ENCODE measurements at places on chromosomes 12 and 14.

DNA sequence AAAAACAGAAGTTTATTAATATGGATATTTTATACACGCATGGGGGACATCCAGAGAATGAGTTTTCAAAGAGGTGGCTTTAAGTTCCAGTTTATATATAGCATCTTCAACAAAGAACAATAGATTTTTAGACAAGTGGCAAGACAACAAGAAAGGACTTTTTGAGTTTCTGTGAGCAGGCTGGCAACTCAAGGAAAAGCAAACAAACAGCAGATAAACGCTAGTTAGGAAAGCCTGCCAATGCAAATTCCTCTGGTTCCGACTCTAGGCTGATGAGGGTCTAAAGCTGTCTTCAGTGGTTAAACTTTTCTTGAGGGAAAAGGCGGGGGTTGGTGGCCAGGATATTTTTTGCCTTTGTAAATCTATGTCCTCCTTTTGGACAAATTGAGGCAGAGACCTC lies 78.4 kb upstream of the EEA1 start:
- DNase-seq = no peak

- no peak for DNase-seq
Observed at GRCh38 chr12:15956413-15957185, 45.5 kb downstream of the DERA start.

DNA sequence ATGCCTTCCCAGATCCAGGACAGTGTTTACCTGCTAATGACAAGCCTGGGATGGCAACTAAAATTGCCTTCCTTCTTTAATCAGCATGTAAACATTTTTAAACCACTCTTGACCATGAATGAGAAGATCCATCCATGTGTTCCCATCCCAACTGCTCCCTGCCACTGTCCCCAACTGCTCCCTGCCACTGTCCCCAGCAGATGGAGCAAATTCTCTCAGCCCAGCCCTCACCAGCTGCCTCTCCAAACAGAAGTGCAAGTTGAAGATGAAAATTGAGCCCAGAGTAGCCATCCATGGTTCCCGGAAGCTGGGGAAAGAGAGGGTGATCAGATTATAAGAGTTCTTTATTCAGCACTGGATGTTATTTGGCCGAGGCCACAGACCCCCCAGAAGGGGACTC lies 133.1 kb downstream of the SLC15A4 start:
- no peak for DNase-seq

- no peak for DNase-seq
Observed at GRCh38 chr14:93368996-93369712, 22.2 kb downstream of the COX8C start.

GRCh38 chr12:49664591-49665239 lies 41.4 kb downstream of the PRPF40B start:
- no peak for DNase-seq

DNA sequence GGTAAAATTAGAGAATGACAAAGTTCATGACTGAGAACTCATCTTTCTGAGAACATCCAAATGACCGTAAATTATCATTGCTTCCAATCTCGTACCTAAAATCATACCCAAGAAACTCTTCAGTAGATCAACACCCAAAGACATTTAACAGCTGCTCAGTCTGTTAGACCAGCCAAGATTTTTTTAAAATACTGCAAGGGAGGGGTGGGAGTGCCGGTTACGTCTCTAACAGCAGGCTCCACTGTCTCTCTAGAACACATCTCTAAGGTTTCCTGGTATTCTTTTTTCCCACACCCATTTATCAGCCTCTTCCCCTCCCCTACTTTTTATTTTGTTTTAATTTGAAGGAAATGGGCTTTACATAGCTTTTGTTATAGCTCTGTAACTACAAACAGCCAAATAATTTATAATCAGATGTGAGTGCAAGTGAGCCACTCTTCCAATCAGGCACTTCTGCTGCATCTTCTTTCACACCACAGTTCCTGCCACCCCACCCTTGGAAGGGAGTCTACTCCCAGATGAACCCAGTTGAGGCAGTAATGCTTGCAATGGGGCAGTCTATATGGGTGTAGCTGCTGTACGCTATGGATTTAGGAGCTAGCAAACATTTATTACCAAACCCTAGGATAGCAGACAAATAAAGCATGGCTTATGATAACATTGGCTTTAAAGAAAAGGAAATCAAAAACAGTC lies 21.9 kb downstream of the PTPRB start:
- no peak for DNase-seq

DNA sequence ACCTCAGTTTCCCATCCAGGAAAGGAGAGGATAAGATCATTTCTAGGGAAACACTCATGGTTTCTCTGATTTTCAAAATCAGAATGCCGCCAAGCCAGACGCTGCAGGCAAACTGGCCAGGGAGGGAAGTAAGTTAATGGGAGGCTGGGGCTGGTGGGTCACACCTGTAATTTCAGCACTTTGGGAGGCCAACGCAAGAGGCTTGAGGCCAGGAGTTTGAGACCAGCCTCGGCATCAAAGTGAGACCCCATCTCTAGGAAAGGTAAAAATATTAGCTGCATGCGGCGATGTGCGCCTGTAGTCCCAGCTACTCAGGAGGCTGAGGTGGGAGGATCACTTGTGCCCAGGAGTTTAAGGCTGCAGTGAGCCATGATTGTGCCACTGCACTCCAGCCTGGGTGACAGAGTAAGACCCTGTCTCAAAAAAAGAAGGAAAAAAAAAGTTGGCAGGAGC lies 587 bp downstream of the SELPLG start:
- no peak for DNase-seq

DNA sequence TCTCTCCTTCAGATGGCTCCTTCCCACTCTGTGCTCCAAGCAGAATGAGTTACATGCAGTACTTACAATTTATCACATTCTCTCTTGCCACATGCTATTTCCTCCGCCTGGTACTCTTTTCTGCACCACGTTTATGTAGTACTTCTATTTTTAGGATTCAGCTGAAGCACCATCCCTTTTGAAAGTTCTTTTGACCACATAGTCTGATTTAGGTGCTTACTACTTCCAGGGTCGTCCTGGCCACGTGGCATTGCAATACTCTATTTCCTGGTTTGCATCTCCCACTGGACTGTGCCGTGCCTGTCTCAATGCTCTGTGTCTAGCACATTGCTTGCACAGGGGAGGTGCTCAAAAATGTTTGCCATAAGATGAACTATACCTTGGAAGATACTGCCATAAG lies 16.3 kb upstream of the TBC1D30 start:
- DNase-seq = no peak

GRCh38 chr12:116916714-116917114 lies 6.0 kb downstream of the FBXW8 start:
- DNase-seq = no peak

DNA sequence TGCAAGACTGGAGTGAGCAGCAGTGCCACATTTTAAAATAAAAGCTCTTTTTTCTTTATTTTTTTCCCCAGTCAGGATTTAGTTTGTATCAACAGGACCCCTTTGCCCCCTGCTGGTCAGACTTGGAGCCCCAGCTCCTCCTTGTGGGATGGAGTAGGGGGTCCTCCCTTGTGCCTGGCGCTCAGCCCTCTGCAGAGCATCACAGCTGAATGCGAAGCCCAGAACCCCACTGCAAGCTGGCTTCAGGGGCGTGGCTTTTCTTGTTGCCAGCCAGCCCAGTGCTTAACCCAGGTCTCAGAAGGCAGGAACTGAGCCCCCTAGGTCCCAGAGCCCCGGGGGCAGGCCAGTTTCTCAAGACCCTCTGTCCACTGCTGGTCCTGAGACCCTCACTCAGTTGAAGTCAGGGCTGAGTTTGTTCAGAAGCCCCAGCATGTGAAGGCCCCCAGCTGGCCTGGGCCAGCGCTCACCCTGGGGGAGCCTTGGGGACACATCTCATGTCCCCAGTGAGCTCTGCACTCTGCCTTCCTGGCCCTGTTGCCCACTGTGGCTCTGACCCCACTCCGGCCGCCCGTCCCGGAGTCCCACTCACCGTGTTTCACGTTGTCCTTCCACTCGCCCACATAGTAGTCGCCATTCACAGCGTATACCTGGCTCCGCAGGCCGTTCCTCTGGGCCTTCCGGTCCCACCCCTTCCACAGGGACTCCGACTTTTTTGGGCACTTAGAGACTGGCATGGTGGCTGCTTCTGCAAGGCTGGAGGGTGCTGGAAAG lies 519 bp downstream of the MORN3 start:
- DNase-seq = no peak

DNA sequence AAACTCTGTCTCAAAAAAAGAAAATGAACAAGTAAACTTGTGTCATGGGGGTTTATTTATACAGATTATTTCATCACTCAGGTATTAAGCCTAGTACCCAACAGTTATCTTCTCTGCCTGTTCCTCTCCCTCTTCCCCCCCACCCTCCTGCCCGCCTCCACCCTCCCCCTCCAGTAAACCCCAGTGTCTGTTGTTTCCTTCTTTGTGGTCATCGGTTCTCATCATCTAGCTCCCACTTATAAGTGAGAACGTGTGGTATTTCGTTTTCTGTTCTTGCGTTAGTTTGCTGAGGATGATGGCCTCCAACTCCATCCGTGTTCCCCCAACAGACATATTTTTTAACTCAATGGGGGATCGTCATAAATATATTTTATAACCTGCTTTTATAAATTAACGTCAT lies 12.3 kb downstream of the IL31 start:
- no peak for DNase-seq
